ENCODE measurements at places on chromosomes 5 and 9.

GRCh38 chr5:127400539-127400938 is 109.9 kb downstream of the MEGF10 start:
- no peak for DNase-seq

DNA sequence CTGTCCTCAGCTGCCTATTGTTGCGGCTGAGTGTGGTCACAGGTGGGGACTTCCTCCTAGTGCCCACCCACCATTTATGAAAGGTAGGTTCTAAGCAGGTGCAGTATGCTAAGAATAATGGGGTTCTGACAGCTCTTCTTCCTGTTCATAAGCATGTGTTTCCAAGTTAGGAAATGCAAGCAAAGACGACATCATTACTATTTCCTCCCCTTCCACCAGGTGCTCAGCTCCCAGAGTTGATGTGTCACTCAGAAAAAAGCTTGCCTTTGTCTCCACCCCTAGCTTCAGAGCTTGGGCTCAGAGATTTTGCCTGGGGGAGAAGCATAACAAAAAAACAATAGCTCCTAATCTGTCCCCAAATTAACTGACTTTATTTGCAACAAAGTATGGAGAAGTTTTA is 1076.7 kb downstream of the NR2F1-AS1 start:
- no peak for DNase-seq

DNA sequence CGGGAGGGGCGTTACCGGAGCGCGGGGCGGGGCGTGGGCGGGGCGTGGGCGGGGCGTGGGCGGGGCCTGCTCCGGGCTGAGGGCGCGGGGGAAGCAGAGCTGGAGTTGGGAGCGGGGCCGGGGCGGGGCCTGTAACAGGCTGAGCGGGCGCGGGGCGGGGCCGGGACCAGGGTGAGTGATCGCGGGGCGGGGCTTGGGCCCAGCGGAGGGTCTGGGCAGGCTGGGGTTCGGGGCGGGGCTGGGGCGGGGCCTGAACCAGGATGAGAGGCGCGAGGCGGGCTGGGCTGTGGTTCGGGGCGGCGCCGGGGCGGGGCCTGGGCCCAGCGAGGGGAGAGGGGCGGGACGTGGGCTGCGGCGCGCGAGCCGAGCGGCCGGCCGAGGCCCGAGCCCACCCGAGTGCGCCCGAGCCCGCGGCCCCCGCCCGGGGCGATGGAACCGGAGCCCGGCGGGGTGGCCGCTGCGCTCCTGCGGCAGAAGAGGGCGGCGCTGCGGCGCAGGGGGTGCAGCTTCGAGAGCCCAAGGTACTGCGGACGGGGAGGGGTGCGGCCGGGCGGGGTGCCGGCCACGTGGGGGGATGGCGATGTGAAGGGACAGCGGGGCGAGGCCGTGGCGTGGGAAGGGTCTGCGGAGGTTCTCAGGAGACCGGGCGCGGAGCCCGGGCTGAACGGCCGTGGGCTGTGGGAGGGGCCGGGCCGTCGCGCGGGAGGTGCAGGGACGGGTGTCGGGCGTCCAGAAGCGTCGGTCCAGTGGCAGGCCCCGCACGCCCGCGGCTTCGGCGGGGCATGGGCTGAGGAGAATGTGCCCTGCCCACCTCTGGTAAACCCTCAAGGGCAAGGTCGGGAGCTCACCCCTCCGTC is 39.5 kb upstream of the GARNL3 start:
- peak; percentile 99 for DNase-seq

GRCh38 chr5:173742432-173742816 is 126.0 kb upstream of the BOD1 start:
- no peak for DNase-seq

DNA sequence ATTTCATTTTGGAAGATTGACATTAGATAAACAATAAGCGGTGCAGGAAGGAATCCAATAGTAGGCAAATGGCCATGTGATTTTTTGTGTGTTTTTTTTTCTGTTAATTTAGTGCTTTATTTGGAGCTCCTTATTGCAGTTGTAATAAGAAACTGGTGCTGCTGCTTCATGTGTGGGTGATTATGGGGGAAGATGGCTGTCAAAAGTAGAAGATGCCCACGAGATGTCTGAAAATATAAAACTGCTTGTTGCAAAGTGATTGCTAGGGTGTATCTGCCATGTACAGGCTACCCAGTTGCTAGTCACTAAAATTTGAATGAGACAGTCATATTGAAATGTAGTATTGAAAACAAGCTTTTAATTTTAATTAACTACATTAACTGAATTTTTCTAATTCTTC is 216.7 kb upstream of the FTMT start:
- no peak for DNase-seq

GRCh38 chr5:60455589-60455988 is 244.4 kb downstream of the DEPDC1B start:
- no peak for DNase-seq

DNA sequence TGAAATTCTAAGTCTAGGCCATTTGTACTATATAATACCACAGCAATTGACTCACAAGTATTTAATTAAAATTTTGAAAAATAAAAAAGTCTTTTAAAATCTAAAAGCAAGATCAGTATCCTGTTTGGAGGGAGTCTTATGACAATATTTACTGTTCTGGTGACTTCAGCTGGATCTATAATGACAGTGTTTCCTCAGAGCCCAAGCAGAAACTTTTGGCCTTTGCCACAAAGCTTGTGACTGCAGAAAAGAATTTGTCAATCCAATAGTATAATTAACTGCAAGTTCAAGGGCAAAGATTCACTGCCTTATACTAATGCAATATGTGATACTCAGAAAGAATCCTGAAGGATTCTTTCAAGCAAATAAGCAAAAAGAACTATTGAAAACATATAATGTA is 49.6 kb upstream of the RAPGEF6 start:
- DNase-seq: no peak

All from BE2C (cell line).